Urinary bladder (tissue), 4 donors: ENCODE measurements at places on chromosomes 1 and 21. TPM values are rescaled to one million over a fixed set of nuclear protein-coding genes. Genes with fewer than 3 reads are reported as not detected.

DNA sequence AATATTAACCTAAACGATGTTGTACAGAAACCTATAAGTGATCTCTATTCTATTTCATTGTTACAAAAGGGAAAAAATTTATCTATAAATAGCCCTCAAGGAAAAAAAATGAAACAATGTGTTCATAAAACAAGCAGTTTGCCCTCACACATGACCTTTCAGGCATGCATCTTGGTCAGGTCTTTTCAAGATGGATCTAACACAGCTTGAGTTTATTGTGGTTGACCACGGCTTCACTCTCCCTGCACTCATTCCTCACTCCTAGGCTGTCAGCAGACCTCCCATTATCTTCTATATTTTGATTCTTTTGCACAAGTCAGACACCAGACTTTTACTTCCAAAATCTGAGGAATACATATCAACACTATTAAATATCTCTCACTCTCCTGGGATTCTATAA, 544.3 kb downstream of the KCNT2 start:
- DNase-seq, result no peak

DNA sequence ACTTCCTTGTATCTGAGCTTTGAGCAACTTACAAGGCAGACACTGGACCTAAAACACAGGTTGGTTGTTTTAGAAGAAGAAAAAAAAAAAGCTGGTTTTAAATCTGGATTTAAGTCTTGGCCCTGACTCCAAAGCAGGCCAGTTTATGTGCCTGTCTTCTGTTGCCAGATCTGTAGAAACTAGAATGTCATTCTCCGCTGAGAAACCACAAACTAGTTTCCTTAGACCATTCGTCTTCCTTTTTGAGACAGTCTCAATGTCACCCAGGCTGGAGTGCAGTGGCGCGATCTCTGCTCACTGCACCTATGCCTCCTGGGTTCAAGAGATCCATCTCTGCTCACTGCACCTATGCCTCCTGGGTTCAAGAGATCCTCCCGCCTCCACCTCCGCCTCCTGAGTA, 33.9 kb downstream of the APP start:
- no peak for DNase-seq

- DNase-seq, result no peak
Measured at GRCh38 chr1:232965912-232966217, 15.5 kb downstream of the NTPCR start.

C1orf21 gene
- 67.3 TPM for polyA plus RNA-seq

RIPK4 gene
- polyA plus RNA-seq, result 2.7 TPM

DNA sequence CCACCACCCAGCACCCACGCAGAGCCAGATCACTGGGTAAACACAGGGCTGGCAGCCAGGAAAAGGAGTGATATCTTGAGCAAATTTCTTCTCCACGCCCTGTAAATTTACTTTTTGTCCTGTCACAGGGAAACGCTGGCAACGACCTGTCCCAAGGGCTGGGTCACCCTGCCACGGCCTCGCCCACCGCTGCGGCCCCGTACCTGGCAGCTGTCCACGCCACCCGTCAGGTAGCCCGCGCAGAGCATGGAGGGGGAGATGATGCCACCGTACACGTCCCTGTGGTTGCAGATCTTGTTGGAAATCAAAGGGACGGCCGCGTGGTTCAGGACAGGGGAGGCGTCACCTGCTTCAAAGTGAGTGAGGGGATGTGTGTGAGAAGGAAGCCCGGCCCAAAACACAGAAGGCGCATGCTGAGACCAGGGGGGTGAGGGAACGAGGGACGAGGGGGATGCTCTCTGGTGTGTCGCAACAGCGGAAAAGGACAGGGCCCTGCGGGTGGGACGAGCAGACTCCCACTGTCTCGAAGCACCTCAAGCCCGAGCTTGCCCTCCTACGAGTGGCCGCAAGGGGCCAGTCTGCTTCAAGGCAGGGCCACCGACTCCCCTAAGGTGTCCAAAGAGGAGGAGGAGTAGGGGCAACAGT, 10.1 kb upstream of the TFF1 start:
- DNase-seq, result no peak

DNA sequence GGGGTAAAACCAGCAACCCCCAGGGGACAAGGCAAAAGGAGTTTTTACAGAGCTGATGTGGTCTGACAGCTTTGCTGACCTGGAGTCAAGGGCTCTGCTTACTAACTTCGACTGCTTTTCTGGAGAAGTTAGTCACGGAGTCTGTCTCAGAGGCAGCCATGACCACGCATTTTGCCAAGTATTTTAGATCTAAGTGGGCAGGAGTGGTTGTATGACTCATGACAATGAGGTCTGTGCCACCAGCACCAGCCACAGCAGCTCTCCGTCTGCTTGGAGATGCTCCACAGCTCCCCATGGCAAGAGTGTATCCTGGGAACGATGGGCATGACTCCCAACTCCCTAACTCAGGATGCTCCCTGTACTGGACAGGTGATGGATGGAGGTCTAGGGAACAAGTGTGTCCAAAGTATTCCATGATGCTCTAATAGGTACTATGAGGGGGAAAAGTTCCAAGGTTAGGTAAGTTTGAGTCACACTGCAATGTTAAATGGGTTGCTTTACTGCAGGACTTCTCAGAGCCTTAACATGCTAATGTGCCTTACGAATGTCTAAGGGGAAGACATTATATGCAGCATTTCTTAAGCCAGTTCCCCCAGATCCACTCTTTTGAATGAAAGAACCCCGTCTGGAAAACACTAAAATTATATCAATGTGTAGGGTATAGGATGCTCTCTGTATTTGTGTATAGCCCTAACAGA, 359.0 kb downstream of the HHAT start:
- no peak for DNase-seq

DNA sequence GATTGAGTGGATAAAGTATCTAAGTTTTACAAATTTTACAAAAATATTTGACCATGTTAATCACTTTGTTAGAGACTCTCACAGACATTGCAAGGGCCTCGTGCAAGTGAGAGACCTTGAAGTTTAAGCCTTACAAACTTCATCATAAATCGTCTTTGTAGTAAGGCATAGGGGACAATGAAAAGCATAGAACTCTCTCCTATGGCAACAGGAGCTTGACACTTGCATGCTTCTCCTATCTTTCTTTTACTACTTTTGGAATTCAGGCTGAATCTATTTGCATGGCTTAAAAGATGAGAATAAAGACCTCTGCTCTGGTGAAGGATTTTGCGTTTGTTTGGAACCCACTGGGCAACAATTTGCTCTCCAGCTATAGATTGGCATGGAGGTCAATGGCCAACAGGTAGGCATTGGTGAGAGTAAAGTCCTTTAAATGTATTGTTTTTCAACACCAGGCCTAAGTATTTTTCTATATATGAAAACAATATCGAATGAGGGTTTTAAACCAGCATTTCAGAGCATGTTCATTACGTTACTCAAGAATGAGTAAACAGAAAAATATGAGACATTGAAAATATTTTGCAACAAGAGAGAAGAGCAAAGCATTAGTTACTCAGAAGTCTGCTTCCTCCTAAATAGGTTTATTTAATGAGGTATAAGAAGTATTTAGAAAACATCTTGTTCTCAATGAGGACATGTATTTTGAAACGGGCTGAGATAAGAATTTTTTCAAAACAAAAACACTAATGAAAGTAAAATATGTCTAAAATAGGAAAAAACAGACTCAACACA, 192.2 kb downstream of the TGFB2 start:
- DNase-seq, result no peak

GRCh38 chr21:32328595-32328994, 29.9 kb downstream of the MRAP start:
- DNase-seq, result no peak

- DNase-seq, result no peak
Measured at GRCh38 chr21:41427556-41427955, 1.5 kb downstream of the MX1 start.

DNA sequence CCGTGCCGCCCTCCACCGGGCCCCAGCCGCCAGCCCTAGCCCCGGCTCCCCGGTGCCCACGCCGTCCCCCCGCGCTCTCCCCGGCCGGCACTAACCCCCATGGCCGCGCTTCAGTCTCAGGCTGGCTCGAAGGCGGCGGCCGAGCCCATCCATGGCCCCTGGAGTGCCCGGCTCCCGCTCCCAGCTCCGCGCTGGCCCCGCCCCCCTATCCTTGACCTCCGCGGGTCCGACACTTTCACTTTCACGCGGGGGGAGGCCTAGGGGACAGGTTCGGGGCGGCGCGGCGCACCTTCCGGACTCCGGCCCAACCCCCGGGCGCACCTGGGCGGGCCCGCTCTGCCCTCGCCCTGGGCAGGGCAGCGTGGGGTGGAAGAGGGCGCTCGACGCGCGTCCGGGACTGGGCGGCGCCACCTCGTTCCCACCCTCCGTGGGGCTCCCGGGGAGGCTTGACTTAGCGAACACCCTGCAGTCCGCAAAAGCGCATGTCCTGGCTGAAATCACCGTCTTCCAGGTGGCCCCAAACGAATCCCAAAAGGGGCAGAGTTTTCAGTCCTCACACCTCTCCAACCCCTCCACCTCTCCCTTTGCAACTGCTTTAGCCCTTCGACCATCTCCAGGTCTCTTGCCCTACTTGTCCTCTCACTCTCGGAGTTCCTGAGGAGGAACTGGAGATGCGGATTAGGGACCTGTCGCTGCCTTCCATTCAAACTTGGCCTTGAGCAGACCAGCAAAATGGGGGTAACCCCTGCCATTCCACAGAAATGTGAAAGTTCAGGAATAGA, 3.9 kb upstream of the DENND2D start:
- DNase-seq, result no peak

DNA sequence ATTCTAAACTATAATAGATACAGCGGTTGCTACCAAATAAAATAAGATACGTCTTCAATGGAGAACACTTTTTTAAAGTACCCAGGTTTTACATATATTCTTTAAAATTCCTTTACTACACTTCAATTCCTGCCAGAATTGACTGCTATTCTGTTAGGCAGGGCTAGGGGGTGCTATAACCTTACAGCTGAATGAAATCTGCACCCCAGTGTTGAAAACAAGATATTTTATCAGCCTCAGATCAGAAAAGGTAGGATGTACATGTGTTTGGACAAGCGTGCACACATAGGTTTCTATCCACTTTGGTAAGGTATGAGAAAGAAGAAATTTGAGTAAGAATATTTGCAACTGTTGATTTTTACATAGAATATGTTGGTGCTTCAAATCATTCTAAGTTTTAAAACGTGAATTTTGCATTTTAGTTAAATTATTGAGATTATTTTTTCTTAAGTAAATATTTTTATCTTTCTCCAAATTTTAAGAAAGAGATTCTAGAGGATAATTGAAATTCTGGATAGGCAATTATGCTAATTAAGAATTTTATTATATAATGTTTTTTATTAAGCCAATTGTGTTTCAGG, 490.8 kb upstream of the ADGRL4 start:
- DNase-seq, result no peak

CACNA1S gene
- polyA plus RNA-seq, result not detected

VANGL2 gene
- 7.6 TPM for polyA plus RNA-seq

HSD3B1 gene
- polyA plus RNA-seq, result not detected

- DNase-seq, result no peak
Measured at GRCh38 chr1:58982259-58982998, 198.6 kb upstream of the JUN start.

HSPB7 gene
- polyA plus RNA-seq, result 144 TPM

- no peak for DNase-seq
Measured at GRCh38 chr1:81617308-81617967, 183.3 kb upstream of the ADGRL2 start.

ADGRL2 gene
- polyA plus RNA-seq, result 30.5 TPM

IGSF5 gene
- polyA plus RNA-seq, result 0.10 TPM
